ENCODE measurements at places on chromosomes 5 and 9. TPM values are rescaled to one million over a fixed set of nuclear protein-coding genes. Genes with fewer than 3 reads are reported as not detected.

GRCh38 chr9:107276966-107277710 is 5.9 kb upstream of the RAD23B start:
- H3K27ac ChIP-seq, result peak overlapping the region; percentile 53
- H3K4me1 ChIP-seq, result peaks cover 64% of the 10 kb centered on the region
- H3K27me3 ChIP-seq, result no peaks in the 10 kb centered on the region
- H3K4me3 ChIP-seq, result no peak overlapping the region

- no peak for DNase-seq
- H3K36me3 ChIP-seq, result no peaks in the 10 kb centered on the region
- H3K4me1 ChIP-seq, result no peaks in the 10 kb centered on the region
Observed at GRCh38 chr9:24698881-24699518, 153.3 kb upstream of the IZUMO3 start.

DNA sequence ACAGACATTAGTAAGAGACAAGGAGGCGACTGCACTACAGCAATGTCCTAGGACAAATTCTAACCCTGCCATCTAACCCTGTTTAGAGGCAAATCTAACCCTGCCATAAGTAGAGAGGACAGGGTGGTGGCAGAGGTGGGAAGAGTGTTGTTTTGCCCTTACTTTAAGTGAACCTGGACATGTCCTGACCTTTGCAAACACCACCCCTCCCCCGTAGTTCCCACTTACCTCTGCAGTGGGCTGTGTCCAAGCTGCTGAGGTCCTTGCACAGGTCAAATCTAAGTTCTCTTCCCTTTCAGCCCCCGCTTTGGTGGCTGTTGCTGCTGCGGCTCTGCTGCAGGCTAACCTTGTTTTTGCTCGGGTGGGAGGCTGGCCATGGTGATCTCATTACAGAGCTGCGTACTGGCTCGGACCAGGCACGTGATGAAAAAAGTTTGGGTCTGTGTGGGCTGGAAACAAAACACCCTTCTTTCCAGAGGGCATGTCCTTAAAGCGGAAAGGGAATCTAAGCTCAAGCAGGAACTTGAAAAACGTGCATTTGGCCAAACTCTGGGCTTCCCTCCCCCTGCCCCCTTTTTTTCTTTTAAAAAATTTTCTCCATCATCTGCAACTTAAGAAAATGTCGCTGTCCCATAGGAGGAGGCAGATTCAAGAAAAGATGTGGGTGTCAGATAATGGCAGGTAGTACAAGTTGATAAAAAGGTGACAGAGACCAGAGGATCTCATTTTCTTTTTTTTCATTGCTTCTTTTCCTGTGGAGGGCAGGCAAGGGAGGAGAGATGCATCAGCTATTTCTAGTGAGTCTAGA is at the start of gene FAXDC2:
Gene FAXDC2 (minus strand): TSS at position 349 of the 808 bp plus-strand sequence. CDS start 12,425 bp downstream, outside the sequence.
- peak within 1 kb of the TSS; percentile 86 for H3K27ac ChIP-seq
- H3K4me1 ChIP-seq, result peaks cover 23% of the 10 kb centered on the region
- peaks cover 4% of the 10 kb centered on the region for H3K27me3 ChIP-seq
- peak; percentile 77 for DNase-seq

- H3K4me1 ChIP-seq, result no peaks in the 10 kb centered on the region
- H3K27ac ChIP-seq, result no peak overlapping the region
- H3K36me3 ChIP-seq, result no peaks in the 10 kb centered on the region
Observed at GRCh38 chr9:136671646-136672430, 9.1 kb downstream of the EGFL7 start.

DNA sequence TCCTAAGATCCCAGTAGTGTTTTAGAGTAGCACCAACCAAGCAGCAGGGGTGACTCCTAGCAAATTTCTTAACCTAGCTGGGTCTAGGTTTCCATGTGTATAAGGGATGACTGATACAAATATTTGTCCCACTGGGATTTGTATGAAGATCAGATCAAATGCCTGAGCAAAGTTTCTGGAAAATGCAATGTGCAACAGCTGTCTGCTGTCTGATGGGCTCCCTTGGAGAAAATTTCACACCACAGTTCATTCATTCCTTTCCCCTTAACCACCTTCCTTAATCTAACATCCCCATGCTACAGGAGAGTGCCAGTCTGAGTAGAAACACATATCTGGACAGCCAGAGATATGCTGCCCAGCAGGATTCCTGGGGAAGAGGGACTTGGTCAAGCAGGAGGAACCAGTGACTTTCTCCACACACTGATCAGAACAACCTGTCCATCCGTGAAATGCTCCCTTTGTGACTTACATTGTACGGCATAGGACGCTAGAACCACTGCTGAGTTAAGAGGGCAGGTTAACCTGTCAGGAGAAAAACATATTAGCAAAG is 53.3 kb downstream of the PTPN3 start:
- peaks cover 41% of the 10 kb centered on the region for H3K27me3 ChIP-seq
- H3K27ac ChIP-seq, result no peak overlapping the region
- H3K4me3 ChIP-seq, result no peak overlapping the region
- DNase-seq, result no peak
- H3K4me1 ChIP-seq, result no peaks in the 10 kb centered on the region

DNA sequence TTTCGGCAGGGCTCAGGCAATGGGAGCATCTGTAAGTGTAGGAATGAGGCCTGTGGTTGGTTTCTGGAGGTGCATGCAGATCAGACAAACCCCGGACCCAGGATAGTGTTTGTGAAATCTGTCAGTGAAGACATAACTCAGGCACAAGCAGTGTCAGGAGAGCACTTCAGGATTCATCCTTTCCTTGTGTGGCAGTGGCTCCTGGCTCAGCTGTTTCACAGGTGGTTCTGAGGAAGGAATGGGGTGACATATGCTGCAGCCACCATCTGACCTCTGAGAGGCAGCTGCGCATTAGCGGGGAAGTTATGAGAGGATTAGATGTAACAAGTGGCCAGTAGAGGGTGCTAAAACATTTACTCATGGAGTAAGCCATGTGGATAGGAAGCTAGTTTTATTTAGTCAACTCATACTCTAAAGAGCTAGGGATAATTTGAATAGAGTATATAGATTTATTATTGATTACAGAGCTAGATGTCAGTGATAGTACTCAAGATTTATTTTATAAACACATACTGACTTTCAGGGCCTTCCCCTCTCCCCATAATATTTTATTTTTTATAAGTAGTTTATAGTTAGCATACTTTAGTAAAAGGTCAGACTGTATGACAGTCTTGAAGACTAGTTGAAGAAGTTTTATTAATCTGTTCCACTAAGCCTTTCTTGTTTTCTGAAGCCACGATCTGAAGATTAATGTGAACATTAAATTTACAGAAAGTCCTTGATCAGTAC is 28.4 kb downstream of the NNT start:
- peaks cover 7% of the 10 kb centered on the region for H3K36me3 ChIP-seq
- peak; percentile 84 for DNase-seq
- H3K4me3 ChIP-seq, result no peak overlapping the region
- no peaks in the 10 kb centered on the region for H3K27me3 ChIP-seq
- H3K4me1 ChIP-seq, result peaks cover 14% of the 10 kb centered on the region

DNA sequence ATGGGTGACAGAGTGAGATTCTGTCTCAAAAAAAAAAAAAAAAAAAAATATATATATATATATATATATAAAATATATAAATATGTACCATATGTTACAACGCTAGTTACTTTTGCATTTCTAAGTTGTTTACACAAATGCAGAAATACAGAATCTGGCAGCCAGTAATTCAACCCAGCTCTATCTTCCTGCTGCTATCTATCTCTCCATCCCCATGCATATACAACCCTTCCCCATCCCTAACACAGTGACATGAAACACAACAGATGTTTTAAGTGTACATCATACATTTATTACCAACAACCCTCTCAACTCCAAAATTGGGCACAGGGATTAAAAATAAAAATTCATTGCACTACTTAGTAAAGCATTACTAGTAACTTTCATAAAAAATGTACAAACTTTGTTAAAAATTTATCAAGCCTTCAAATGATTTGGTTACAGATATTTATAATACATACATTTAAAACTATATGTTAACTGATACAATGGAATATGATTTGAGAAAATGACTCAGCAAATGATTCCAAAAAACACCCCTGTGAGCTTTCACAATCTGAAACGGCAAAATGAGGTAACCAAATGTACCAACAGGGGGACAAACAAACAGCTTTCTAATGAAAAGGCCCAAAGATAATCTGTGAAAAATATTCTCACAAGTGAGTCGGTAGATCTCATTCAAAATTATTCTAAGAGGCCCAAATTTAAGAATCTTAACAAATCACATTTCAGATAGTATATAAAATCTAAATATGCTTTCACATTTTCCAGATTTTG is 63.8 kb downstream of the RNF38 start:
- peaks cover 9% of the 10 kb centered on the region for H3K36me3 ChIP-seq
- H3K27ac ChIP-seq, result no peak overlapping the region
- H3K27me3 ChIP-seq, result no peaks in the 10 kb centered on the region
- peaks cover 16% of the 10 kb centered on the region for H3K4me1 ChIP-seq

GRCh38 chr5:54390015-54390414 is 65.5 kb upstream of the HSPB3 start:
- H3K36me3 ChIP-seq, result no peaks in the 10 kb centered on the region
- peaks cover 22% of the 10 kb centered on the region for H3K4me1 ChIP-seq
- DNase-seq, result peak; percentile 60
- no peak overlapping the region for H3K4me3 ChIP-seq
- H3K27me3 ChIP-seq, result no peaks in the 10 kb centered on the region

GRCh38 chr9:77892171-77892570 is 139.4 kb downstream of the GNAQ start:
- no peak for DNase-seq
- no peak overlapping the region for H3K27ac ChIP-seq
- H3K4me1 ChIP-seq, result peaks cover 13% of the 10 kb centered on the region
- H3K27me3 ChIP-seq, result no peaks in the 10 kb centered on the region

SCGB3A2 gene
- total RNA-seq, result not detected

GRCh38 chr9:97388721-97389238 is 23.1 kb upstream of the TDRD7 start:
- H3K36me3 ChIP-seq, result no peaks in the 10 kb centered on the region
- H3K27ac ChIP-seq, result no peak overlapping the region
- H3K27me3 ChIP-seq, result peaks cover 32% of the 10 kb centered on the region
- no peak overlapping the region for H3K4me3 ChIP-seq
- no peaks in the 10 kb centered on the region for H3K4me1 ChIP-seq
- DNase-seq, result no peak

NR5A1 gene
- not detected for total RNA-seq

DNA sequence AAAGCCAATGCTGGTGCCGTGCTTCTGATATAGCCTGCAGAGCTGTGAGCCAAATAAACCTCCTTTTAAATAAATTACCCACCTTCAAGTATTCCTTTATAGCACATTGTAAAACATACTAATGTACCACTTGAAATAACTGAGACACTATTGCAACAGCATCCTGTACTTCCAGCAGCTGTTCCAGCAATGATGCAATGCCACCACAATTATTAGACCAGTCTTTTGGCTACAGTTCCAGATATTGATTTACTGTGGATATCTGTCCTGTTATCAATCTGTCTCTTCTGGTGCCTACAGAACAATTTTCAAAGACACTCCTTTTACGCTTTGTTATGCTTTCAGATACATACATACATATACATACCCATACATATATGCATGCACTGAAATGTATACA is 567.9 kb downstream of the TAF11L14 start:
- no peak for DNase-seq
- no peak overlapping the region for H3K27ac ChIP-seq
- H3K4me1 ChIP-seq, result no peaks in the 10 kb centered on the region
- peaks cover 6% of the 10 kb centered on the region for H3K36me3 ChIP-seq

NUTM2G gene
- total RNA-seq, result not detected

- no peak overlapping the region for H3K4me3 ChIP-seq
- no peak overlapping the region for H3K27ac ChIP-seq
- H3K36me3 ChIP-seq, result peaks cover 33% of the 10 kb centered on the region
- peak; percentile 7 for DNase-seq
- peaks cover 78% of the 10 kb centered on the region for H3K4me1 ChIP-seq
Observed at GRCh38 chr9:13266167-13266566, 13.3 kb downstream of the MPDZ start.

- H3K4me3 ChIP-seq, result no peak overlapping the region
- no peak overlapping the region for H3K27ac ChIP-seq
- H3K4me1 ChIP-seq, result no peaks in the 10 kb centered on the region
- no peaks in the 10 kb centered on the region for H3K36me3 ChIP-seq
- DNase-seq, result no peak
- H3K27me3 ChIP-seq, result peaks cover 41% of the 10 kb centered on the region
Observed at GRCh38 chr9:126635661-126636439, 22.1 kb downstream of the LMX1B start.

DNA sequence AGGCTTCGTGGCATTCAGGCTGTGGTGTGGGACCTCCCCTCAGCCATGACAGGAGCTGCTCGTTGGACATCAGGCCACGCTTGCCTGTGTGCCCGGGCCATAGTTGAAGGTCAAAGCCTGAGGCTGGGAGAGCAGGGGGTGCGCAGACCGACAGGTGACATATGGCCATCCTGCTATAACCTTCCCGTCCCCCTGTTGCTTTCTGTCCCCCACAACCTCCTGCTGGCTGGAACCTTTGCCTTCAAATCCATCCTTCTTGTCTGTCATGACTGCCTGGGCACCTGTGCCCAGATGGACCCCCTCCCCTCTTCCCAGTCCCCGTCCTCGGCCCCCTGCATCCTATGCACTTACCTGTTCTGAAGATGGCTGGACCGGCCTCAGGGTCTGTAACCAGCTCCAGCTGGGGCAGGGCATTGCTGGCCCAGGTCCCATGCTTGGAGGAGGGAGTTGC is 83.2 kb downstream of the WNK2 start:
- H3K27ac ChIP-seq, result no peak overlapping the region
- no peak overlapping the region for H3K4me3 ChIP-seq

GRCh38 chr5:178477802-178478201 is 112.4 kb downstream of the COL23A1 start:
- no peaks in the 10 kb centered on the region for H3K4me1 ChIP-seq
- H3K4me3 ChIP-seq, result no peak overlapping the region
- no peak for DNase-seq
- peaks cover 9% of the 10 kb centered on the region for H3K36me3 ChIP-seq
- H3K27me3 ChIP-seq, result peaks cover 2% of the 10 kb centered on the region

GRCh38 chr9:121633736-121634135 is 17.7 kb upstream of the DAB2IP start:
- H3K27ac ChIP-seq, result no peak overlapping the region
- DNase-seq, result no peak
- H3K4me1 ChIP-seq, result peaks cover 7% of the 10 kb centered on the region
- peaks cover 14% of the 10 kb centered on the region for H3K27me3 ChIP-seq
- H3K4me3 ChIP-seq, result no peak overlapping the region

GRCh38 chr9:18622186-18622836 is 148.4 kb downstream of the ADAMTSL1 start:
- no peak overlapping the region for H3K27ac ChIP-seq
- no peak overlapping the region for H3K4me3 ChIP-seq
- peaks cover 40% of the 10 kb centered on the region for H3K4me1 ChIP-seq
- peaks cover 44% of the 10 kb centered on the region for H3K36me3 ChIP-seq

DNA sequence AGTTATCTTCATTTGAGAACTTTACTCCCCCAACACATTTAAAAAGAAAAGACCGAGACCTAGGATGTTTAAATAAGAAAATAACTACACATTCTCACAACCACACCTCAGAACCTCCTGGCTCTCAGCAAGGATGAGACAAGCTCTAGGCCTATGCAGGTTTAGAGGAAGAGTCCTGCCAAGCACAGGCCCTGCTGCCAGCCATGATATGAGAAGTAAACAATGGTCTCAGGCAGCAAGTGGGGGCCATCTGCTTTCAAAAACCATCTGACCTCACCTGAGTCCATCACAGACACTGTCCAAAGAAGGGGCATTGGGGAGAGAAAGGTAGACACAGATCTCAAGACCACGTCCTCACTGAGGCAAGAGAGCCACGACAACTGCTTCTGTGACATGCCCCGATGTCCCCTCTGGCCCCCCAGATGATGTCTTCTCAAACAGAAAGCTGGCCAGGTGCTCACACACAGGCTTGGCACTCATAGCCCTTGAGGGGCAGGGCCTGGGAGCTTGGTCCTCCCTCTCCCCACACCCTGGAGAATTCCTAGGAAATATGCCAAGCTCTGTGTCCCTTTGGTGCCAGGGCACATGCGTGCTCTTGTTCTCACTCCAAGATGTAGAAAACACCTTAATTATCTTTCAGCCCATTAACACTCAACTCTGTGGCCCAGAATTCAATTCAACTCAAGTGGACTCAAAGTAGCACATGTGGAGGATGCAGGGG is 150.4 kb downstream of the FSTL4 start:
- peaks cover 17% of the 10 kb centered on the region for H3K27me3 ChIP-seq
- H3K36me3 ChIP-seq, result no peaks in the 10 kb centered on the region
- no peak overlapping the region for H3K27ac ChIP-seq
- peaks cover 10% of the 10 kb centered on the region for H3K4me1 ChIP-seq
- DNase-seq, result no peak
